ENCODE measurements at places on chromosomes 7 and 10.

- DNase-seq: no peak
These were observed 335.2 kb upstream of the ZNF32 start for GRCh38 chr10:43983856-43984271.

DNA sequence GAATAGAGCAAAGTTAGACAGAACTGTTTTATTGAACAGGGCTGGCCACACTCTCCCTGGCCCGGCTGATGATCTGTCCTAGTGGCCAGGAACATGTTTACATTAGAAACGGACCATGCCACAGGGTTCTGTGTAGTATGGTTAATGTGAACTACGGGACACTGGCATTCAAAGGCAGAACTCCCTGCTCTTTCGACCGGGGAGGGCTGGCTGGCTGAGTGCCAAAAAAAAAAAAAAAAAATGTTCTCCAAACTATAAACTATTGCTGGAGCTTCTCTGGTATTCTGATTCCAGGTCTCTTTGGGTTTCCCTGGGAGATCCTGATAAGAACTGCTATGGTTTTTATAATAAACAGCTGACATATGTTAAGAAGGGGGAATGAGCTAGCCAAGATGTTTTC lies 1262.6 kb upstream of the SORCS1 start:
- DNase-seq: no peak

DNA sequence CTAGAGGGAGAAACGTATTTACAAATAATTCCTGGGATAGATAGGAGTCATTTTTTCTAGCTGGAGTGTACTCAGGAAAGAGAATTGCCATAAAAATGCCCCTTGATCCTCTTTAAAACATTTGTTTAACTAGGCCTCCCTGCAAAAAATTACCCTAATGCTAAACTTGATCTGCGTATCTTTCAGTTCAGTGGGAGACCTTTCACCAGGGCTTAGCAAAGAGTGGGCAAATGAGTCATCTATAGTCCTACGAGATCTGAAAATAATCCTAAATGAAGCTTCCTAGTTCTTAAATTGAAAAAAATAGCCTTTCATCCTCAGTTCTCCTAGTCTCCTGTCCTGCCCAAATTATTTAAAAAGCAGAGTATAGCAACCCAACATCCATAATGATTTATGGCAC lies 198.6 kb upstream of the FRMD4A start:
- DNase-seq: no peak

DNA sequence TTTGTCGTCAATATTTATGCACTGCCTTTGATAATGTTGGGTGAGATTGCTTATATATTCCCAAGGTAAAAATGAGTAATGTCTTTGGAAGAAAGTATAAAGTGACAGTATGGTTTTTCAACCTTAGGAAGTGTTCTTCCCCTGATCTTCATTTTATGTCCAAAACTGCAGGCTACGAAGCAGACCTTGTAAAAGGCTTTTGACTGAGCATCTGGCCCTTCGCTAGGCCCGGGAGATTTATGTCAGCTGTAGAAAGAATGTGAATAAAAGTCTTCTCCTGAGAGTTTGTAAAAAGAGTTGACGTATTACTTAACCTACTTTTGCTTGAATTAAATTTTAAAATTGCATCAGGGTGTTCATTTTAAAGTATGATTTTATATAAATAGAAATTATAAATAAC lies 116.8 kb downstream of the CPED1 start:
- DNase-seq: no peak

GRCh38 chr10:7407368-7408290 lies 3.2 kb downstream of the SFMBT2 start:
- peak; percentile 29 for DNase-seq

GRCh38 chr7:45219801-45220435 lies 62.3 kb downstream of the RAMP3 start:
- DNase-seq: no peak

DNA sequence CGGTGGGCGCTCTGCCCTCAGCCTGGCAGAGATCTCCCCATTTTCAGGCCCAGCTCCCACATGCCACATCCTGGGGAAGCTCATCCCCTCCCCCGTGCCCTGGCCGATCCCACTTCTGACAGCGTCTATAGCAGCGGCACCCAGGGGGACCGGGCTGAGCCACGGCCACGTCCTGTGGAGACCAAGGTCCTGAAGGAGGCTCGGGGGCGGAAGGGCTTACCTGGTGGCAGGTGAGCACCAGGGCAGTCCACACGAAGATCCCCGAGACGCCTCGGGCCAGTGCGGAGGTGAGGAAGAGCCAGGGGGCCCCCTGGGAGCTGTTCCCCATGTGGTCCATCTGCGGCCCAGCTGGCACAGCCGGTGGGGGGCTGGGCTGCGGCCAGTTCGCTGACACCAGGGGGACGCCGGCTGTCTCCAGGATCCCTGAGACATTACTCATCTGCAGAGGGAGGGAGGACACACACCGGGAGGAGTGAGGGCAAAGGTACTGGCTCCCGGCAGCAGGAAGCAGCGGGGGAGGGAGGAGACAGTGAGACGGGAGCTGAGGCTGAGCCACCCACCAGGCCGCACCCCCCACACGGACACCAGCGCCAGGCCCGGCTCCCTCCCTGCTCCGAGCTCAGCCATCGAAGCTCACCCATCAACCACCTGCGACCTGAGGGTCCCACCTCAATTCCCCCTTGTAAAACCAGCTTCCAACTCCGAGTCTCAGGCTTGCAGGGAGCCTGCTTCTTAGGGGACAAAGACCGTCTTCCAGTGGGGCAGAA lies 776 bp downstream of the TMEM184A start:
- no peak for DNase-seq

DNA sequence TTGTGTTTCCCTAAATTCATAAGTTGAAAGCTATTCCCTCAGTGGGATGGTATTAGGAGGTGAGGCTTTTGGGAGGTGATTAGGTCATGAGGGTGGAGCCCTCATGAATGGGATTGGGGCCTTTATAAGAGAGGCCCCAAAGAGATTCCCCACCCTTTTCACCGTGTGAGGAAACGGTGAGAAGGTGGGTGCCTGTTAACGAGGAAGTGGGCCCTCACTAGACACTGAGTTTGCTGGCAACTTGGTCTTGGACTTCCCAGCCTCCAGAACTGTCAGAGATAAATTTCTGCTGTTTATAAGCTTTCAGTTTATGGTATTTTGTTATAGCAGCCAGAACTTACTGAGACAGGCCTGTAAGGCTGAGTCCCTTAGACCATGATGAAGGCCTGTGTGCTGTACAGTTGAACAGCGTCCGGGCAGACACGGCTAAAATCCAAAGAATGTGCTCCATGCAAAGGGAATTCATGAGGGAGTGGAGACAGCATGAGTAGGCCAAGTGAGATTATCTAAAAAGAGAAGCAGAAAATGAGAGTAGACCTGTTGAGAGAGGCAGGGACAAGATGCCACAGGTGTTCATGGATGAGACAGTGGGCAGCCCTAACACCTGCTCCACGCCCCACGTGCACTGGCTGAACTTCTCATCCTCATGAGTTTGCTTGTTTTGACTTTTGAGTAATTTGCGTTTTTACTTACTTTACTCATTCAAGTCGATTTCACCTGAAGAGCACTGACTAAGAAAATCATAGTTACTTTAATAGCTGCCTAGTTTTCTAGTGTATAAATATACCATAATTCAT lies 66.9 kb upstream of the SFMBT2 start:
- DNase-seq: no peak

- no peak for DNase-seq
These were observed 209.6 kb upstream of the SH2B2 start for GRCh38 chr7:102077081-102077480.

DNA sequence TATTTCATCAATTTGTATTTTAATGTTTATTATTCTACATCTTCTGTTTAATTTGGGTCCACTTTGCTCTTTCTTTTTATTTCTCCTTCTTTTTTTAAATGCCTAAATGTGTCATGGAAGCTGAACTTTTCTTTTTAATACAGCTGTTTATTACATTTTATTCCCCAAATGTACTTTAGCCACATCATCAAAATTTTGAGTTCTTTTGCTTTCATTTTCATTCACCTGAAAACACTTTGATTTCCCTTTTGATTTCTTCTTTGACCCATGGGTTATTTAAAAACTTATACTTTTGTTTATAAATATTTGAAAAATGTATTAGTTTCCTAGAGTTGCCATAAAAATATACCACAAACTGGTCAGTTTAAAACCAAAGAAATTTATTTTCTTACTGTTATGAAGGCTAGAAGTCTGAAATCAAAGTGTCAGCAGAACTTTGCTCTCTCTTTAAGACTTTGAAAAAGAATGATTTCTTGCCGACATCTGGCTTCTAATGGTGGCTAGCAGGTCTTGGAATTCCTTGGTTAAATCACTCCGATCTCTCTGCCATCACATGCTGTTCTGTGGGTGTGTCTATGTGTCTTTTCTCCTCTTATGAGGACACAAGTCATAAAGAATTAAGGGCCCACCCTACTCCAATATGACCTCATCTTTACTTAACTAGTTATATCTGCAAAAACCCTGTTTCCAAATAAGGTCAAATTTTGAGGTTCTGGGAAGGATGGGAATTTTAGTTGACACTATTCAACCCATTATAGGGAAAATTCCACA lies 225.5 kb downstream of the ANKRD7 start:
- DNase-seq: no peak

GRCh38 chr10:43202224-43202656 lies 64.0 kb downstream of the CSGALNACT2 start:
- peak; percentile 61 for DNase-seq

DNA sequence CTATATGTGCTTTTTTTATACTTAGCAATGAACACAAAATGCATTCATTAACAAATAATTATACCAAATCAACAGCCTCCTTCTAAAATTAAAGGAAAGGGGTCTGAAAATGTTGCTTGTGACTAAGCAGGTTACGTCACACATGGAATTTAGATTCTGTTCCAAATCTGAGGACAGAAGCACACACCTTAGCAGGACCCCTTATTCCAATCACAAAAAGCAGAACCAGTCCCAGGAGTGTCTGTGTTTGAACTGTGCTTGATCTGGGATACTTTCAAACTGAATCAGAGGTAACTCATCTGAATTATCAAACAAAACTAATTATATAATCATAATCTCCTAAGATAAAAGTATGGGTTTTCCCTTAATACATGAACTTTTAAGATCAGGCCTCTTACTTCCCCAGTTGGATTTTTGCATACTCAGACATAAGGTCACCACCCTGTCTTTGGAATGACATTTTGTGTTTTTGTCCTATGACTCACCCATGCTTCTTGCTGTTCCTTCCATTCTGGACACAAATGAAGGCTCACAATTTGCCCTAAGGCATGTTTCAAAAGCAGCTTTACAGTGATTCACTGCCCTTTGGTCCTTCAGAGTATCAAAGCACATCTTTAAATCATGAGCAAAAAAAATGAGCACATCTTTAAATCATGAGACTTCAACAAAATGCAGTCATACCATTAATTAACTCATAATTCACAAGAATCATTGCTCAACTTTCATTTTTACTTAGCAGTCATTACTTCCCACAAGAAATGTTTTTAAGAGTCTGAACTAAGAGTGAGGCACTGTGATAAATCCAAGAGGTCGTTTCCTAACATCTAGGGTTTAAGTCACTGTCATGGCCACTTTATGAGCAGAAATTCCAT lies 35.5 kb downstream of the SEMA3C start:
- DNase-seq: no peak
